ENCODE measurements at places on chromosomes 2 and 18.

DNA sequence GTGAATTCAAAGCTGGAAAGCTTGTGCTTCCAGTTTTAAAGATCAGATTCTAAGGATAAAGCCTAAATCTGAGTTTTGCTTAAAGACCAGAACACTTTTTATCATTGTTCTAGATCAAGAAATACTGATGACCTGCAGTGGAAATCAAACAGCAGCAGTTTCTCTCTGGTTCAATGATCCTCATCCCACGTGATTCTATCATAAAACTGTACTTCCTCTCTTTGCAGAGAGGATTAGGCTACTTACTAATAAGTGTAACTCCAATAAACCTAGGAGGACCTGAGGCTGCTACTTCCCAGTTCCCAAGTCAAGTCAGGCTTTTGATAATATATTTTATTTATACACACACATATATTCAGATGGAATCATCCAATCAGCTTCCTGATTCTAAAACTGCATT, 81.9 kb downstream of the TCF4 start:
- no peak for DNase-seq

- no peak for DNase-seq
Observed at GRCh38 chr2:172177581-172177980, 74.9 kb upstream of the DLX2 start.

DNA sequence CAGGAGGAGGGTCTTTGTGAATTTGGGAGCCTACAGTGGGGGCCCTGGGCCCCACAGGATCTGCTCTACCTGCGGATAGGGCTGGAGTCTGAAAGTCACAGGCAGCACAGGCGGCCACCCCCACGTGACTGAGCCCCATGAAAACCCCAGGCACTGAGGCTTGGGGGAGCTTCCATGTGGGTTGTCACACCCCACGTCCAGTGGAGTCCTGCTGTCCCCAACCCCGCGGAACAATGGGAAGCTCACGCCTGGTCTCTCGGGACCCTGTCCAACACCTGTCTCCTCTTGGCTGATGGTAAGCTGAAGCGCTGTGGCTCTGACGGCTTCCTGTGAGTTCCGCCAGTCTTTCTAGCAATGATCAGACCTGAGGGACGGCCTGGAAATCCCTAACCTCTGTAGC, 85.8 kb downstream of the PTGR3 start:
- DNase-seq = no peak

GRCh38 chr2:198890490-198890889, 567.2 kb downstream of the SATB2 start:
- no peak for DNase-seq

- DNase-seq = no peak
Observed at GRCh38 chr18:48819781-48820482, 130.8 kb downstream of the SMAD7 start.

DNA sequence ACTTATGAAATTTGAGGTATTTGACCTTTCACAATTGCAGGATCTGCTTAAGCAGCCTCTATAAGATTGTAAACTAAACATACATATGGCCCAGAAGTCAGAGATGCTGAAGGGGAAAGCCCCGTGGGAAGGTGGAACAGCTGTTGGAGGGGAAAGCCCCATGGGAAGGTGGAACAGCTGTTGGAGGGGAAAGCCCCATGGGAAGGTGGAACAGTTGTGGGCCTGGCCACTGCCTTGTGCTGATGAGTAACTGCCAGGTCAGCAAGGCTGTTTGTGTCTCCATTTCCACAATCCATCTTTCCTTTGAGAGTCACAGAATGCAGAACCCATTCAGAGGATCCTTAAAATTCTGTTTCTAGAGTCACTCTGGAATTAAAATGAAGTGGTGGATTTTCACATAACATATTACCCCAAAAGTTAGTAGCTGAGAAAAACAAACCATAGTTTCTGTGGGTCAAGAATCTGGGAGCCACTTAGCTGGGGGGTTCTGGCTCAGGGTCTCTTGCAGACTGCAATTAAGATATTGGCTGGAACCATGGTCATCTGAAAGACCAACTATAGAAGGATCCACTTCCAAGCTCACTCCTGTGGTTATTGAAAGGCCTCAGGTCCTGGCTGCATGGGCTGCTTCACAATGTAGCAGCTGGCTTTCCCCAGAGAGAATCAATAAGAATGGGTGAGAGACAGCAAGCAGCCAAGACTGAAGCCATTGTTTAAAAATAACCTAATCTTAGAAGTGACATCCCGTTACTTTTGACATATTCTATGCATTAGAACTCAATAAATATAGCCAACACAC, 86.6 kb upstream of the CAVIN2 start:
- no peak for DNase-seq

- DNase-seq = no peak
Observed at GRCh38 chr2:124810132-124810531, 785.0 kb downstream of the CNTNAP5 start.

- no peak for DNase-seq
Observed at GRCh38 chr2:234395891-234396420, 100.9 kb downstream of the ARL4C start.

- no peak for DNase-seq
Observed at GRCh38 chr2:233247116-233247515, 4.4 kb upstream of the ATG16L1 start.

DNA sequence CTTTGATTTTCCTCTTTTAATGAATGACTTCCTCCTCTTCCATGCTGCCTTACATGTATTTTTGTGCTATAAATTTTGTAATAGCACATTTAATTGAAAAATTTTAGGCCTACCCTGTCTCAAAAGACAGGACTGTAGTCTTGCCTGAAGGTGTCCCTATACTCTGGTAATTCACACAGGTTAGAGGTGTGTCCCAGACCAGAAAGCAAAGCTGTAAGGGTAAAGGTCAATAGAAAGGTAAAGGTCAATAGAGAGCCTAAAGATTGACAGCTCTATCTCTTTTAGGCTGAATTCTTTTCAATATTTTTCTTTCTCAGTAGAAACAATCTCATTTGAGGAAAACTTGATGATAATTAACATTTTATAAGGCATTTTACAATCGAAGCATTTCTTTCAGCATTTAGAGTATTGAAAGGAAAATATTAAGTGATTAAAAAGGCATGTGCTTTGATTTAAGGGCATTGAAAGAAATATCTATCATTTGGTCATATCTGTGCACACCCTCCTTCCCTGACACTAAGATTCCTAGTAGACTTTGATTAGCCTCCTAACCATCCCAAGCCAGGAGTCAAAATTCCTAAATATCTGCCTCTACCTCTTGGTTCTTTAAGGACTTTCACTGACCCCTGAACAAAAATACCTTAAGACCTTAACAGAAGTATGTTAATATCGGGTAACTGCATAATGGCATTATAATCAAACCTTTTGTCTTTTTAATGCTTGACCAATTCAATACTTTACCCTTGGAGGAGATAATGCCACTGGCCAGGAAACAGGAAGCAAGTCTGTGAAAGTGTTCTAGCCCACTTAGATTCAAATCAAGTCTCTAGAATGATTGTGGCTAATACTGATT, 161.8 kb upstream of the DTNA start:
- DNase-seq = no peak

- DNase-seq = no peak
Observed at GRCh38 chr2:210795506-210795905, 239.1 kb downstream of the CPS1 start.

- no peak for DNase-seq
Observed at GRCh38 chr2:73063909-73064875, 7.3 kb downstream of the SFXN5 start.

GRCh38 chr18:11309172-11309571, 159.8 kb upstream of the PIEZO2 start:
- no peak for DNase-seq

- no peak for DNase-seq
Observed at GRCh38 chr2:217710211-217710765, 292.5 kb downstream of the TNS1 start.

GRCh38 chr2:180494286-180494685, 486.1 kb upstream of the UBE2E3 start:
- DNase-seq = no peak

DNA sequence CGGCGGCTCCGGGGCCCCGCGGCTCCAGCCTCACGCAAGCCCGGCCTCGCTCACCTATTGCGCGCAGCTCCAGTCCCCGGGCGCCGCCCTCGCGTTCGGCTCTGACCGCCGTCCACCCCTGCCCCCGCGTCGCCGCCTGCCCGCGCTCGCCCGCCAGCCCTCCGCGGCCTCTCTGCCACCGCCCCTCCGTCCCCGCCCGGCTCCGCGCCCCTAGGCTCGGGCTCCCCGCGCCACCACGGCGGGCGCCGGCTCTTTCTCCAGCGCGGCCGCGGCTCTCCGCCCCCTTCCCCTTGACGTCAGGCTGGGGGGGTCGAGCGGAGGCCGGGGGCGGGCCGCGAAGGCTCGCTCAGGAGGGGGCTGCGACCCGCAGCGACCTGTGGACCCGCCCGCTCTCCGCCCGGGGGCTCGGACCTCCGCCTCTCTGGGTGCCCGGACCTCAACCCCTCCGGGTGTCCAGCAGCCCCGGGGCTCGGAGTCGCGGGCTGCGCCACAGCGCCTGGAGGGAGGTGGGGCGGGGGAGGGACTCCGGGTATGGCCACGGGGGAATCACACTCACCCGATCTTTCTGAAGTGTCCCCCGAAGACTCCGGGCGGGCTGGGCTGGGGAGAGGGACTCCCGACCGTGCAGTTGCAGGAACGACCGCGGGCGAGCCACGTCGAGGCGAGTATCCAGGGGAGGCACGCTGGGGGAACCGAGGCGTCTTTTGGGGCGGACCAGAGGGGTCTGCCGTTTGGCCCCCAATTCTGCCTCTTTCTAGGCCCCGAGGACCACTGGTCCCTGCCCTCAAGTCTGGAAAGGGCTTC, at the start of gene SEMA4C:
Gene SEMA4C (minus strand): TSS at position 259 of the 804 bp plus-strand sequence. CDS start 2,194 bp downstream, outside the sequence.
- DNase-seq = peak; percentile 56

- DNase-seq = no peak
Observed at GRCh38 chr2:51218047-51218446, 186.1 kb upstream of the NRXN1 start.

DNA sequence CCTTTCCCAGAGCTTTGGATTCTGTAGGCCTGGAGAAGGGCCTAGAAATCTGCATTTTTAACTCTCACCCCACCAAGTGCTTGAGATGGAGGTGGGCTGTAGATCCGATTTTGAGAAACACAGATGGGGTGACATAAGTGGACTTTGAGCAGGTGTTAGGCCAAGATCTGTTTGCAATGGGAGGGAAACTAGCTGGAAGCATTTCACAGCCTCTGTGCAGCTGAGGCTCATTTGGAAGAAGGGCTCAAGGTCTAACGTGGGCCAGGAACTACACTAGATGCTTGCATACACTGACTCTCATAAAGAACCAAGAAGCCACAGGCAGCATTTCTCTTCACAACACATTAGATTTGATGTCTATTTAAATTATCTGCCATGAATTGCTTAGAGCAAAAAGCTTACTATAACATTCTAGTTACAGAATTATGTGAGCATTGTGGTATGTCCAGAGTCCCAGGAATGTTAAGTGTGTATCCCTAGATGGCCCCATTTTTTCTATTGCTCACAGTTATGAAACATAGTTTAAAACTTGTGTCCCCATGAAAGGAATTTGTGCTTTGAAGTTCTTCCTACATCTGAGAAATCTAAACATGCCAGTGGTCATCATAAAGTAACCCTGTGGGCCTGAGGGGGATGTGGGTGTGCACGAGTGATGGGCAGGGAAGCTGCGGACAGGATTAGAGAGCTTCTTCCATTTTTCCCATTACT, 77.2 kb downstream of the CD28 start:
- DNase-seq = no peak

GRCh38 chr18:44715245-44715644, 34.6 kb downstream of the SETBP1 start:
- DNase-seq = no peak

- no peak for DNase-seq
Observed at GRCh38 chr2:136126421-136126926, 8.5 kb upstream of the CXCR4 start.

DNA sequence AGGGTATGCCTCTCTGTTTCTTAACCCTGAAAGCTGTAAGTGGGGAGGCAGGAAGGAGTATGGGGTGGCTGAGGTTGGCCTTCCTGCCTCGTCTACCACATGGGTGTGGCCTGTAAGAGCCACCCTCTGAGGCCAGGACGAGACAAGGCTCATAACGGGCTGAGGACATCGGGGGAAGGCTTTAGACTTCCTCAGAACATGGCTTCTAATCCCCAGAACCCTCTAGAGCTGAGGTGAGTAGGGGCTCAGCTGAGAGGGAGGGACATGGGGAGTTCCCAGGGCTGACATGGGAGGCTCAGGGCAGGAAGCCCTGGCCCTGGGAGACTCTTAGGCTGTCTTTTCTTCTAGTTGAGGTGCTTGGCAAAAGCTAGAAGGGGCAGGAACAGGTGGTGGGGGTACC, 36.7 kb downstream of the EMX1 start:
- DNase-seq = no peak

- no peak for DNase-seq
Observed at GRCh38 chr2:55918856-55919255, 4.7 kb downstream of the EFEMP1 start.

DNA sequence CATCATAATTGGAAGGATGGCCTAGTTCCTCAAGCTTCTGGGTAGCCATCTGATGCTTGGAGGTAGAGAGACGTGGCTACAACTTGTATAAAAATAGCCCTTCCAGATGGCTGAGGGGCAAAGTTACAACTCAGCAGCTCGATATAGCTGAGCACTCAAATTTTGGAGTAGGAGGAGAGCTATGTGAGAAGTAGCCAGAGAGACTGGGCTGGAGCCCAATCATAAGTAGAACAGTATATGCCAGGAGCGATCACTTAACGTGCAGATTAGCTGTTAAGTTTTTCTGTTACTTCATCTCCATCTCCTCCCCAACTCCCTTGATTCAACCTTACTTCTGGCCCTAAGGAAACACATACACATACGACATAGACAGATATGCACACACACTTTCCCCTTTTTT, 28.8 kb downstream of the CNRIP1 start:
- no peak for DNase-seq

DNA sequence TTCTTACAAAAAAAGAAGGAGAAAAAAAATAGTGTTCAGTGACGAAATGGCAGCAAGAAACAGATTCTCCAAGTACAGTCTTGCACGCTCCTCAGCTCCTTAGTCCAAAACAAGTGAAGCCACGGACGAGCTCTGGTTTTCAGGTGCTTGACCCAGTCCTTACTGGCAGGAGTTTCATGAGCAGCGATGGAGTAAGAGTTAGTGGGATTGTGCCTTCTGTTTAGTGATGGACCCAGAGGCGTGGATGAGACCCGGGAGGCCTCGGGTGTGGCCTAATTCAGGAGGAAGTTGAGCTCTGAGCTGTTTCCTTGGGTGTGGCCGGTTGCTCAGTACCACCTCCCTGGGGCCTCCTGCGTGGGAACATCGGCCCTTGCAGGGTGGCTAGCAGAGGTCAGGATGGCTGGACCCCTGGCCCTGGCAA, 52.0 kb downstream of the KIF5C start:
- DNase-seq = peak; percentile 25

- no peak for DNase-seq
Observed at GRCh38 chr2:72813841-72814240, 12.0 kb downstream of the EXOC6B start.

- DNase-seq = no peak
Observed at GRCh38 chr2:111108745-111109271, 11.9 kb upstream of the BCL2L11 start.

DNA sequence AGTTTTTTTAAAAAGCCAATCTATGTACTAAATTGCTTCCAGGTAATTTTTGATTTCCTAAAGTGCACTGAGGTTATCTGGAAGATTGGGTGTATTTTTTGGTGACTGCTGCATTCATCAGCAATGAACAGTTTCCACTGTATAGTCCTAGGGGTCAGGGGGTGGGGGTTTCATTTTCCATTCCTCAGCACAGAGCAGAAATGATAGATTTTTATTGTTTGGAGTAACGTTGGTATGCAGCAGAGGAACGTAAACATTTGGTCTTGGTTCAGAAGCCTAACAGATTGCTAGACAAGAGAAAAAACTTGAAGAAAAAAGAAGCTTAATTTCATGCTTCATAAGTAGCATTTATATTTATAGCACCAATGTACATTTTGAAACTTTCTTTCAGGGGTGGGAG, 54.9 kb downstream of the ZCCHC2 start:
- no peak for DNase-seq
